ENCODE measurements at places on chromosomes 5 and 9.

DNA sequence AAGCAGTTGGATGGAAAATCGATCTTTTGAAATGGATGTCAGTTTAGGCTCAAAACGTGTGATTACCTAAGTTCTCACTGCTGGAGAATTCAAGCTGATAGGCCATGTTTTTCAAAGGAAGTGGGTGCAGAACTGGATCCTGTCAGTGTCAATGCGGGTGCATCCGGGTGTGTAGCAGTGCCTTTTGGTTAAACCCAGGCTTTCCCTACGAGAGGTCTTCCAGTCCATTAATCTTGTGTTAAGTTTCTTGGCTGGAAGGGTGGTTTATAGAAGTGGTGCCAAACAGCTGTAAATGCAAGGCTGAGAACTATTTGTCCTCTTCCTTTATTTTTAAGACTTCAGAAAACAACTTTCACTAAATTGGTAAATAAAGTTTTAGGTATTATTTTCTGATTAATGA is 71.9 kb downstream of the DAPK1 start:
- DNase-seq, result no peak

DNA sequence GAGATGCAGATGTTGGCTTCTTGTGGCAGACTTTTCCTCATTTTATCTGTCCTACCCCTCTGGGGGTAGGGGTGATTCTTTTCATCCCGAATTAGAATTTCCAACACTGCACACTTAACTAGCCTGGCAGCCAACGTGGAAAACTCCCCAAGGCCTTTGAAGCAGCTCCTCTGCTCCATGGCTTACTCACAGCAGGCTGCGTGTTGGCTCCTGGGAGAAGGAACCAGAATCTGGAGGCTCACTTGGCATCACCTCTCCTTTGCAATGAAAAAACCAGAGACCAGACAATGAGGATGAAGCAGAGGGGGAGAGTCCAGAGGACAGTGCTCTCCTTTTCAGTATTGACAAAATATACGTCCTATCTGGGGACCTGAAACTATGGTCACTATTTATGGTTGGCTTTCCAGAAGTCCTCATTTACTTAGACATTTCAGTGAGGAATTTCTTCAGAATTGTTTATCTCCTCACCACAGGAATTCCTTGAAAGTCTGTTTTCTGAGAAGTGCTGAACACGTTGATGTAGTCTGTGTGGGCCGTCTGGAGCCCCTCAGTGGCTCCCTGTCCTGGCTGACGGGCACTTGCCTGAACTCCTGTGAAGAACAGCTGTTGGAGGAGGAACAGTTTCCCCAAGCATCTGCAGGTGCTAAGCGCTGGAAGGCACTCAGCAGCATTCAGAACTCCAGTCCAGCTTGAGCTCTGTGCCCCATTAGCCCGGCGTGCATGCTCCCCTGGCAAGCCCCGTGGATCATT is 231.3 kb downstream of the RFK start:
- no peak for DNase-seq

- DNase-seq, result no peak
Measured at GRCh38 chr5:172050080-172050479, 43.6 kb upstream of the FBXW11 start.

- DNase-seq, result no peak
Measured at GRCh38 chr5:142500227-142500905, 175.5 kb upstream of the SPRY4 start.

DNA sequence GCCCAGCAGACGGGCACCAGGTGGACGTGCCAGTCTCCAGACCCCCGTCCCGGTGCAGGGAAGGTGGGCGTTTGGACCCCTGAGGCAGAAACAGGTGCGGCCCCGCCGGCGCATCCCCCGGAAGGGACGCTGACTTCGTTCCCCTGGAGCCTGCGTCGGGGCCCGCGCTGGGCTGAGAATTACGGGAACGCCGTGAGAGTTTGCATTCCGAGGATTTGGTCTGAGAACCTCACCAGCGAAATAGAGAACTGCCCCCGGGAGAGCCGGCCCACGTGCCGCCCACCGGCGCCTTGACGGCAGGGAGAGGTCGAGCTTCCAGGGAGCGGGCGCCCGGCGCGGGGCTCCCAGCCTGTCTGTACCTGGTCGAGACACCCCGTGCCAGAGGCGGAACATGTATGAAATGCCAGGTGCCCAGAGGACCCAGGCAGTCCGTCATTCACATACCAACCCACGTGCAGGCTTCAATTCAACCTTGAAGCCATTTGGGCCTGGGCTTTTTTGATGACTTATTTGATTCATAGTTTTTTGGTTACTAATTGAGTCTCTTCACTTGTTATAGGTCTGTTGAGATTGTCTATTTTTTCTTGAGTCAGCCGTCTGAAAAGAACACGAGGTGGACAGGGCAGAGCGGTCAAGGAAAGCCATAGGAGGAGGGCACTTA is 877 bp upstream of the CAMSAP1 start:
- DNase-seq, result no peak

GRCh38 chr5:148875205-148875875 is 48.9 kb downstream of the ADRB2 start:
- no peak for DNase-seq

DNA sequence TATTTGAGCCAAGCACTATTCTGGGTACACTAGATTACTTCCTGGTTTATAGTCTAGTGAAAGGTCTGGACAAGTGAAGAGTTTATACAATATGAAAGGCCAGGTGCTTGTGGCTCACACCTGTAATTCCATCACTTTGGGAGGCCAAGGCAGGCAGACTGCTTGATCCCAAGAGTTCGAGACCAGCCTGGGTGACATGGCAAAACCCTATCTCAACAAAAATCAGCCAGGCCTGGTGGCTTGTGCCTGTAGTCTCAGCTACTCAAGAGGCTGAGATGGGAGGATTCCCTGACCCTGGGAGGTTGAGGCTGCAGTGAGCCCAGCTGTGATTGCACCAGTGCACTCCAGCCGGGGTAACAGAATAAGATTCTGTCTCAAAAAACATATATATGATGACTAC is 9.5 kb upstream of the TXNDC15 start:
- DNase-seq, result no peak

DNA sequence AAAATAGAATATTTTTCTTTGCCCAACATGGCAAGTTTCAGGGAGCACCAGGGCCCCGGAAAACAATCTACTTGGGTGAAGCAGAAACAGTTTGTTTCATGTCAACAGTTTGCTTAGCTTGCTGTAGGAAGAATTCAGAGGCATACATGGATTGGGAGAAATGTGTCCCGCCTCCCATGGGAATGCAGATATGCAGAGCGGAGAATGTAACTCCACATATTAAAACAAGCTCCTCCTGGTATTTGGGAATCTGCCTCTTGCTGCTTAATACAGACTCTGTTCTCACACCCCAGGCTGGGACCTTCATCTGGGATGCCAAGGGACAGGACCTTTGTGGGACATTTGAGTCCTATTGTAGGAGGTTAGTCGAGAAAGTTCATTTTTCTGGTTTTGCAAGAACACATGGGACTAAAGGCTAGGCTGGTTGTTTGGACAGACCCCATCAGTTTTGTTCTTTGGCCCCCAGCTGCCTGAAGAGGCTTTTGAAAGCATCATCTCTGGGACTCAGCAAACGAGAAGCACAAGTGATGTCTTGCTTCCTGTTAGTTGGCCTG is 220.5 kb upstream of the ADRA1B start:
- DNase-seq, result no peak

- DNase-seq, result no peak
Measured at GRCh38 chr9:106755736-106756135, 107.2 kb upstream of the ZNF462 start.

DNA sequence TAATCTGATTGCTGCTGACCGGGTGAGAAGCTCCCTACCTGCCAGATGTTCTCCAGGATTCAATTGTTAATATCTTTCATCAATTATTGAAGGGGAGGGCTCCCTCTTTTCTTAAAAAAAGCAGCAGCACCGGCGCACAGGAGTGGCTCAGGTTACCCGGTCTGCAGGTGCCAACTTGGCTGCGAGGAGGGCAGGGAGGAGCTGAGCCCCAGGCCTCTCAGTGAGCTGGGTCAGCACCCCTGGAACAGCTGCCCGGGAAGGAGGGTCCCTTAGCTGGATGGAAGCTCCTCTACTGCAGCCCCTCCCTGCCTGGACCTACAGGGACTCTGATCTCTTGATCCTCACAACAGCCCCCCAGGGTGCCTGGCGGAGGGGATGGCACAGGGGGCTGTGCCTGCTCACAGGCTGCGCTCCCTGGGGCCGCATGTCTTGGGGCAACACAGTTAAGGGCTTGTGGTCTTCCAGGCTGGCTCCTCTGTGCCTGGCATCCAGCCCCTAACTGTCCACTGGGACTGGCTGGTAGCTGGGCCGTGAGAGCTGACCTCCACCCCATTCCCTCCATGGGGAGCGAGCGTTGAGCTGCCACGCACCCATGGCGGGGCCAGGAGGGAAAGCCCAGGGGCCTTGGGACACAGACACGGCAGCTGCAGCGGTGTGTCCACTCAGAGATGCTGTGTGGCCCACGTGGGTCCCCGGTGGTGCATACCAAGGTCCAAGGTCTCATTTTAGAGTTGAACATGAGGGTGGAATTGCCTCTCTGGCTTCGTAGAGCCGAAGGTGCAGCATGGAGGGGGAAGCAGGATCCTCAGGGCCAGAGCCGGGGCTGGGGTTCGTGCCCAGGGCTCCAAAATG is 28.6 kb upstream of the TMEM250 start:
- DNase-seq, result no peak

- DNase-seq, result peak; percentile 29
Measured at GRCh38 chr9:114339130-114339908, 9.7 kb downstream of the ORM2 start.

DNA sequence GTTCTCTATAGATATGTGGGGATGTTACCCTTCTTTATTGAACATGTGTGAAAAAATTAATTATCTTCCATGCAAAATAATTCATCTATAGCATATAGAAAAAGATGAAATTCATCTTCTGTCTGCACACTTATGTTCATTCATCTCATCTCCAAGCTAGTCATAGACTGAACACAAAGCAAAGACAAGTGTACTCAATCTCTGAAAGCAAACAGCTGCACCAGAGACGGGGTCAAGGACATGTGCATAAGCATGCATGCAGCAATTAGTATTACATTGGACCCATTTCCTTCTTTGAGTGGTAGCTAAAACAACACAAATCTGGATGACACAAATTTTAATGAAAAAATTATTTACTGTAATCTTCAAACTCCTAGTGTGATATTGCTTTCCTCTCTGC is 547.0 kb upstream of the COX7C start:
- DNase-seq, result no peak

GRCh38 chr9:132381966-132382541 is 24.6 kb downstream of the TTF1 start:
- DNase-seq, result no peak

DNA sequence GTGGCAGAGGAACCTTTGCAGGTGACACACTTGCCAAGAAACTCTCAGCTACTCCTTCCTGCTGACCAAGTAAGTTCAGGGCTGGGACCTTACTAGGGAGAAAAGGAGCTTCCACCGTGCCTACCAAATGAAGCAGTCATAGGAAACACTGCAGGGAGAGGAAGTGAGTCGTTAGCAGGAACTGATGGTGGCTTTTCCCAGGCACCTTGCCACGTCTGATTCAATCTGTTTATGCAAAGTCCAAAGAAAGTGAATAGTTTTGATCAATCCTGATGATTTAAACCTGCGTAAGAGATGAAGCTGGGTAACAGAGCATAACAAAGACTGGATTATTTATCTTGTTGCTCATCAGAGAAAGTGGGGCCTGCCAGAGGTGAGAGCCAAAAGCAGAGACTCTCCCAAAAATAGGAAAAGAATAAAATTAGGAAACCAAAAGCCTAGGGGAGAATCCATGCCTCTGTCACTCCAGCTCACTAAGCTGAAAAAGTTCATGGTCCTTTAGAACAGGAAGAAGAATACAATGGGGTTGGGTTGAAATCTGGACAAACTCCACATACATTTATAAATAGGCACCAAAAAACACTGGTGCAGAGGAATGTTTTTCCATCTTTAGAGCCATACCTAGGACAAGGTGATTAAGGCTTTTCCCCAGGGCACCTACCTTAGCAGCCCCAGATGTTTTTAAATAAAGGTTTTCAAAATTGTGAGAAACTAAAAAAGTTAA is 9.3 kb upstream of the PFDN1 start:
- no peak for DNase-seq

DNA sequence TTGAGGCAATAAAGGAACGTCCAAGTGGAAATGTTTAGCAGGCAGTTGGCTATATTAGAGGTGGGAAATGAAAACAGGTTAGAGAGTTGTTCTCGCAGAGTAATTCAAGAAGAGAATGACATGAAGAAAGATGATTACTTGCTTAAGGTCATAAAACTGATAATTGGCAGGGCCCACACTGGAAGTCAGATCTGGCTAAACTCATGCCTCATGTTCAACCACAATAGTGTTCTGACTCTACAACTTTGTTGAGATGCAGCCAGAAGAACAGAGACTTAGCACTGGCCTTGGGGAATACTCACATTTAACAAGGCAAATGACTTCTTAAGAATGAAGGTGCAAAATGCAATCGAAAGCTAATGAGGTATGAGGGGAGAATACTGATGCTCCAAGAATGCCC is 27.2 kb upstream of the TNFSF8 start:
- no peak for DNase-seq

- DNase-seq, result peak; percentile 82
Measured at GRCh38 chr9:98775831-98776441, 20.4 kb downstream of the ANKS6 start.

DNA sequence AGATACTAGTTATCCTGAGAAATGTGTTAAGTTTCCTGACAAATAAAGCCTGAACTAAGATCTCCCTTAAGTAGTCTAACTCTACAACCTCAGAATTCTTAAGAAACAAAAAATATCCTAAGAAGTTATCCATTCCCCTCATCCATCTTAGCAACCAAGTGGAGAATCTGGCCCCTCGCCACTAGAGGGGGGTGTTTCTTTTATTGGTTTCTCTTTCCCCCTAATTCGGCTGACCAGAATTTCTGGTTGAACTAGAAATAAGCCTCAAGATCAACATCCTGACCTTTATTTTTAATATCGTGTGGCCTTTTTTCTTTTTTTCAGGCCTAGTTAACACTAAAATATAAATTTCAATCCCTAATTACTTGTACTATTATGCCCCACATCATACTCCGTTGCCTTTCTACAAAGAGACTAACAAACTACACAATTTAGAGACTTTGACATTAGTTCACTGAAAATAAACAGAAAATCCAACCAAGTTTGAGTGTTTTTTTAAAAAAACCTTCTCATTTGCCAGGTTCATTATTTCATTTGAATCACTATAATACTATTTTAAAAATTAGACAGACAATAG is 14.3 kb upstream of the NR4A3 start:
- DNase-seq, result peak; percentile 65

- DNase-seq, result no peak
Measured at GRCh38 chr9:18855656-18856055, 177.4 kb downstream of the SAXO1 start.

DNA sequence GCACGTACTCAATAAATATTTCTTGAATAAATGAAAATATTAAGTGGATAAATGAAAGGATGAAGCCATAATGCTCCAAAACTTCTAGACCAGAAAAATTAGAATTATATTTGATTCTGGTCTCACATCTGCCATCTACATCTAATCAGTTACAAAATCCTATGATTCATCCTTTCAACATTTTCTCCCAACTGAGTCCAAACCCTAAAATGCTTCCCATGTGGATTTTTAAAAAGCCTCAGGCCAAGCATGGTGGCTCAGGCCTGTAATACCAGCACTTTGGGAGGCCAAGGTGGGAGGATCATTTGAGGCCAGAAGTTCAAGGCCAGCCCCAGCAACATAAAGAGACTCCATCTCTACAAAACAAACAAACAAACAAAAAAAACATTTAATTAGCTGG is 31.6 kb upstream of the FST start:
- DNase-seq, result no peak

- DNase-seq, result no peak
Measured at GRCh38 chr9:76191493-76191892, 202.7 kb downstream of the RFK start.

GRCh38 chr9:133708246-133709014 is 29.7 kb downstream of the SARDH start:
- DNase-seq, result no peak
